Activated CD4-positive, alpha-beta T cell treated with anti-CD3 and anti-CD28 coated beads, Interleukin-2, amount 50 U/mL, for 48 hours (primary cell): ENCODE measurements at places on chromosomes 1 and 21.

- no peak for DNase-seq
These were observed 18.0 kb downstream of the ATP1B1 start for GRCh38 chr1:169124459-169124858.

DNA sequence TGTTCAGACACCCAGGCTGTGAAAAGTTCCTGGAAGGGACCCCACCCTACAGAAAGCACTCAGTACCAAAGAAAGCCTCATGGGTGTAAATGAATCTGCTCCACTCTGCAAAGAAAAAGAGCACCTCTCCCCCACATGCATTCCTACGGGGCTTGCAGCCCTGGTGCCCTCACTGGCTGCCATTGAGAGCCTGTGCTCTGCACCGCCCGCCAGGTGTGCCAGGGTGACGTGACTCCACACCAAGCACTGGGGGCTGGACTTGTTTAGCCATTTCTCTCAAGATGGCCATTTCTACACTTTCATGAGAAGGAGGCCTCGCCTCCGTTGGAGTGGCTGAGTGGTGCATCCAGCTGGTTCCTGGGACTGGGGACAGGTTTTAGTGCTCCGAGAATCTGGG is 380.5 kb upstream of the VAMP3 start:
- DNase-seq = no peak

DNA sequence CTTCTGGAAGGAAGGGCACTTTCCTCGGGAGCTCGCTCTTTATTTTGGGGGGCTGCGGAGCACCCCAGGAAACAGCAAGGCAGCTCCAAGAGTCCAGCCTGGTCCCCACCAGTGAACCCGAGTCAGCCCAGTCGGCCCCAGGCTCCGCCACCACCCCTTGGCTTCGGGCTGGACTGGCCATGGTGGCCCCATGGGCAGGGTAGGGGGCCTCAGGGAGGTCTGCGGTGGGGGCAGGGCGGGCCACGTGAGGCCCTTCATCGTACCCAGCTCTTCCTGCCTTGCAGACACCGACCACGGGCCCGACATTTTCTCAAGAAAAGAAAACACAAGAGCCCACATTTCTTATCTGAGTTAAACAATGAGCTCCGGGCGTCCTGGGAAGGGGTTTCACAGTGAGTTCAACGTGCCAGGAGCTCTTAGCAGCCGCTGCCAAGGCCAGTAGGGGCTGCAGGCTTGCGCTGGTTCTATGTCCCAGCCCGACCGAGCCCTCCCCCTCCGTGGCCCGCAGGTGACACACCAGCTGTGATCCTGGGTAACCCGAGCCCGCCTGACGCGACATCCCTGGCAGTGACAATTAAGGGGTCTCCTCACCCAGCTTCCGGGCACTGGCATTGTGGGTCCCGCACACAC is 66.2 kb downstream of the PRDM16 start:
- no peak for DNase-seq

DNA sequence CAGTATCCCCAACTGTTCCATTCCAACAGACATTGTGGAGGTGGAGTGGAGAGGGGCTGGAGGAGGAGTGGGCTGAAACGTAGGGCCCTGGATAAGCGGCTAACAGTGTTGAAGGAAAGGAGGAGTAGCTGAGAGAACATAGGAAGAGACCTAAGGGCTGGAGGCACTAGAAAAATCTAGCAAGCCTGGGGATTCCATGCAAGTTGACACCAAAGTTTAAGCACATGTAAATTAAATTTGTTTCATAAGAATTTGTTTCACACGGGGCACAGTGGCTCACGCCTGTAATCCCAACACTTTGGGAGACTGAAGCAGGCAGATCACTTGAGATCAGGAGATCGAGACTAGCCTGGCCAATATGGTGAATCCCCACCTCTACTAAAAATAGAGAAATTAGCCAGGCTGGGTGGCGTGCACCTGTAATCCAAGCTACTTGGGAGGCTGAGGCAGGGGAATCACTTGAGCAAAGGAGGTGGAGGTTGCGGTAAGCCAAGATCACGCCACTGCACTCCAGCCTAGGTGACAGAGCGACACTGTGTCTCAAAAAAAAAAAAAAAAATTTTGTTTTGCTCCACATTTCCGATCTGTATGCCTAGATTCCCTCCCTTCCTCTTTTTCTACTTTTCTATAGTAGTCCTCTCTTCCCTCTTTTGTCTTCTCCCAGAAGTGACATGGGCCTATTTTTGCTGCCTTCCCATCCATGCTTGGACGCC is 530 bp upstream of the CD244 start:
- DNase-seq = no peak

DNA sequence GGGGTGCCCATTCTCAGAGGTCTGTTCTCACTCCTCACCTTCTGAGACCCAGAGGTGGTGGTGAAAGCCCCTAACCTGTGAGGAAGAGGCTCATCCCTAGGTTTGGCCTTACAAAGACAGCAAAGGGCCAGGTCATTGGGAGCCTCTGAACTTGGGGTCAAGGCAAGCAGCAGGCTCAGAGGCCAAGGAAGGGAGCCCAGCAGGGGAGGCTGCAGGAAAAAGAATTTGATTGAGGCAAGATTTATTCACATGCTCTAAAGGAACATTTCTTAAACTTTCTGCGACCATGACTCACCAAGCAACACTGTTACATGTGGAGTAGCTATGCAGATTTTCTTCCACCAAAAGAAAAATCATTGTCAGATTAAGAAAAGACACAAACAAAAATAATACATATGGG is 132.5 kb upstream of the SYT6 start:
- DNase-seq = no peak

- DNase-seq = no peak
These were observed 117.6 kb downstream of the KIAA0319L start for GRCh38 chr1:35439626-35440025.

DNA sequence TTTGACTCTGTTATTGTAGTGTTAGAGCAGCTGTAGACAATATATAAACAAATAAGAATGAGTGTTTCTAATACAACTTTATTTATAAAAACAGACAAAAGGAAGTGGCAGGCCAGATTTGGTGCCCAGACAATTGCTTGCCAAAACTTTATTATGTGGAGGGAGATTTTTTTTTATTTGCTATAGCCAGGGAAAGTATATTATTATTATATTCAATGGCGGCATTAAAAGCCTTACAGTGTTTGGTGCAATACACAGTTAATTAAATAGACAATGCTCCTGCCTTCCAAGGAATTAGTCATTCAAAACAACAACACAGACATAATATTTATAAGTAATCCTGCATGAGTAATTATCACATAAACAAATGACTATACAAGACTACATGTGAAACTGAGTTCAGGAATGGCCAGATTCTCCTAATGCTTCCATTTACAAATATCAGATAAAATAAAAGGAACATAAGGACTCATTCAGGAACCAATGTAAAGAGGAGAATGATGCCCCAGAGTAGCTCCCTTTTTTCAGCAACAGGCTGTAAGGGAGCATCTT is 10.6 kb upstream of the RC3H1 start:
- DNase-seq = no peak
